ENCODE measurements at places on chromosomes 6 and 20. TPM values are rescaled to one million over a fixed set of nuclear protein-coding genes. Genes with fewer than 3 reads are reported as not detected.

The SLC17A9 gene
- total RNA-seq: 5.5 TPM

The KHDRBS2 gene
- not detected for total RNA-seq

The NRN1 gene
- not detected for total RNA-seq

The EIF6 gene
- 321 TPM for total RNA-seq

The CAP2 gene
- total RNA-seq: 16.5 TPM
